NCI-H1105 treated with DMSO at 0.1 percent for 48 hours (cell line): ENCODE measurements at places on chromosomes 2 and 18.

DNA sequence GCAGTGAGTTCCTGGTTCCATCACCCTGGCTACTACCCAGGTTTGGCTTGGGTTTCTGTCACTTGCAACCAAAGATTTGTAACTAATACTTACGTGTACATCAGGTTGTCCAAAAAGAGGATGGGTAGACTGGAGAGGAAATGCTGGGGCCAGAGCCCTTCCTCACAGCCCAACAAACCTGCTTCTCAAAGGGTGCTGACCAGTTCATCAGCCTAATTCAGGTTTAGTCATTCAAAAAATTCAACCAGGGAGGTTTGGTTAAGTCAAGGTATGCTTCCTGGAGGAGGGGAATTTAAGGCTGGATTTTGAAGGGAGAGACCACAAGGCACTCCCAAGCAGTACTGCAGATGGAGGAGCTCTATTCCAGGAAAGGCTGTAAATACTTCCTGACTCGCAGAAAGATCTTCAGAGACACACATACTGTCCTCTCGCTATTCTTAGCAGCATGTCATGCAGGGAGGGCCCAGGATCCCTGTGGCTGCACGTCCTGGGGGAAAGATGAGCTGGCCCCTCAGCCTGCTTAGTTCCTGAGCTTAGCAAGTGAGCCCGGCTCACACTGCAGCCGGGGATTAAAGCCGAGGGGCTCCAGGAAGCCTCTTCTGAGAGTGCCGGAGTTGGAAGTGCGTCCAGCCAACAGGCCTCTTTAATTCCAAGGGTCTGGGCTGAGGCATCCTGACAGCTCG, 40.0 kb upstream of the BIN1 start:
- DNase-seq, result no peak

GRCh38 chr2:236112466-236112865, 55.7 kb downstream of the GBX2 start:
- no peak for DNase-seq

- no peak for DNase-seq
These were observed 74.9 kb upstream of the DNMT3A start for GRCh38 chr2:25416674-25417073.

DNA sequence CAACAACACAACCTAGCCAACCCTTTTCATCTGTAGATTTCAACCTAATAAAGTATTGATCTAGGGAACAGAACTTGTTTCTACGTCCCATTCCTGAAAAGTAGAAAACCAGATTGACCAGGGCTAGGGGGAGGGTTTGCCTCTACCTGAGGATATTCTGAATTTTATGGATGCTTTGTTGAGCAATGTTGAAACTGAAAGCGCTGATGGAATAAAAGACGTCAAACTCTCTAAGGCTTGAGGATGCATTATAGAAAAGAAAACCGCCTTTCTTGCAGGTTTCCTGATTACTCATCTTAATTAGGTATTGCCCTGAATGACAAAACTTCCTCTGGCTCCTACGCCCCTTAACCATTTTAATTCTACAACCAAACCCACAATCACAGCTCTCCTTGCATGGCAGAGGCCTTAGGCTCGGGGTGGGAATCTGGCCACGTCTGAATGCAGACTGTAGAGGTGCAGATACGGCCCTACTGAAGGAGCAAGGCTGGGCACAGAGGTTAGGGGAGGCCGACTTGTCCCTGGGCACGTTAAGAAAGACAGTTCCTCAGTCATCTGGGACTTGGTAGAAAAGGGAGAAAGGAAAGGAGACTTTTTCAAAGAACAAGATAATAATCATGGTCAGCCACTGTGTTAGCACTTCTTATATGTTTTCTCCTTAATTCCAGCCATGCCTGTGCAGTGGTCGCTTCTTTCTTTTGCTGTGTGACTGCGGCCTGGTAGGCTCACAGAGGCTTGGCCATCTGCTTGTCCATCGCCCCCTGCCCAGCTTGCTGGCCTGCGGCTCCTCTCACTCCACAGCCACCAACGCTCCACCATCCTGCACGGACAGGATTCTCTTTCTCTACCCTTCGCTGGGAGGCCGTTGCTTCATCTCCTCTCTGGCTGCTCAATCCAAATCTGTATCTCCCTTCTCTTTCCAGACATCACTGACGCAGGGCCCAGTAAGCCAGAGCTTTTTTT, 209.5 kb downstream of the VAPA start:
- no peak for DNase-seq

GRCh38 chr2:21333684-21334083, 209.9 kb downstream of the TDRD15 start:
- no peak for DNase-seq

- peak; percentile 41 for DNase-seq
These were observed 279.2 kb downstream of the CYRIA start for GRCh38 chr2:16386431-16386830.

DNA sequence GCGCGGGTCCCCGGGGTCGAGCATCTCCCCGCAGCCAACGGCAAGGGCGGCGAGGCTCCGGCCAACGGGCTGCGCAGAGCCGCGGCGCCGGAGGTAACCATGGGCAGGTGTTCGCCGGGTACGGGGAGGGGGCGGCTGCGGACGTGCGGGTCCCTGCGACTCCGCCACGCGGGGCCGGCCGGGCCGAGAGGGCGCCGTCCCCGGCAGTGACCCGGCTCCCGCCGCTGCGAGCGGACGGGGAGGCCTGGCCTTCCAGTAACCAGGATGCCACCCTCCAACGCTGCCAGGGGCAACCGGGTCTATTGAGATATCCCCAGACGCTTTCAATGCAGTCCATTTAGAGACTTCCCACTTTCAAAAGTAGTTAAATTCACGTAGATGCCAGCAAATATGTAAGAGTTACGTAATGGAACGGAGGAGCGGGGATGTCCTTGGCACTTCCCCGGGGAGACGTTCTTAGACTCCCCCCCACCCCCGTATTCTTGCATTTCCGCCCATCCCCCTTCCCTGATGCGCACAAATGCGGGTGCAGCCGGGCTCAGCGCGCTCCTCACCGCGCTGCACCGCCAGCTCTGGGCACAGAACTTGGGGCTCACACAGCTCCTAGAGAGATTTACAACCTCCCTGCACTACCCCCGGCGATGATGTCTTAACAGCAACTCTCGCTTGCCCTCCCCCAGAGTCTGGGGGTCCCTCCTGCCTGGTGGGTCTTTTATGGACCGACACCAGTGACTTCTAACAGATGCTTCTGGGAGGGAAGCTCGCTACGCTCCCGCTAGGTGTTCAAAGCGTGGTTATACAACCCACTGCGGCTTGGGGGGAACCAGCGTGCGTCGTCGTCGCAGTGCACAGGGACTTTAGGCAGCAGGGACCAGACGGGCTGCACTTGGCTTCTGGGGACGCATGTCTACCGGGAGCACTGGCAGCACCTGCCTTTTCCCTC, 657 bp downstream of the SGPP2 start:
- peak; percentile 44 for DNase-seq

DNA sequence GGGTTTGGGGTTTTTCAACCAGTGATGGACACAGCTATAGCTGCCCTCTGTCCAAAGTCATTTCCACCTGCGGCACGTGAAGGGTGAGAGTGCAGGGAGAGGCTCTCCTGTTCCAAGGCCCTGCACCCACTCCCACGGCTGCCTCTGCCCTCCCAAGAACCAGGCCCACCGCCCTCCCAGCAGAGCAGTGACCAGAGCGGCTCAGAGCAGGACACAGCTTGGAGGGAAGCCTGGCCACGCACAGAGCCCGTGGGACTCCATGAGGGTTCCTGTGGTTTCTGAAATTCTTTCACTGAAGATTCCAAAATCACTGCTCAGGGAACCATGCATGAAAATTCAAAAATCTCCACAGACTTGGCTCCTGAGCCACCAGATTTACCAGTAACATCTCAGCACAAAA, 67.3 kb upstream of the SALL3 start:
- no peak for DNase-seq

GRCh38 chr2:102143450-102143985, 972 bp downstream of the IL1R1 start:
- DNase-seq, result no peak

GRCh38 chr2:153235516-153235915, 243.0 kb downstream of the RPRM start:
- DNase-seq, result no peak
